Smooth muscle cell of bladder (primary cell): ENCODE measurements at places on chromosomes 6 and 20. TPM values are rescaled to one million over a fixed set of nuclear protein-coding genes. Genes with fewer than 3 reads are reported as not detected.

PPP1R14C gene
- 0.28 and 0.65 TPM in 2 replicates for total RNA-seq

SEMG1 gene
- not detected in 2 replicates for total RNA-seq

SLC22A23 gene
- total RNA-seq: 7.0 and 9.2 TPM in 2 replicates

BPIFB2 gene
- total RNA-seq: not detected in 2 replicates

TSBP1 gene
- total RNA-seq: not detected in 2 replicates

AIF1 gene
- not detected in 2 replicates for total RNA-seq

C20orf144 gene
- total RNA-seq: 0.09 and 0.14 TPM in 2 replicates

ANKS1A gene
- total RNA-seq: 4.8 and 6.1 TPM in 2 replicates
